ENCODE measurements at places on chromosomes 13 and 19. TPM values are rescaled to one million over a fixed set of nuclear protein-coding genes. Genes with fewer than 3 reads are reported as not detected.

DNA sequence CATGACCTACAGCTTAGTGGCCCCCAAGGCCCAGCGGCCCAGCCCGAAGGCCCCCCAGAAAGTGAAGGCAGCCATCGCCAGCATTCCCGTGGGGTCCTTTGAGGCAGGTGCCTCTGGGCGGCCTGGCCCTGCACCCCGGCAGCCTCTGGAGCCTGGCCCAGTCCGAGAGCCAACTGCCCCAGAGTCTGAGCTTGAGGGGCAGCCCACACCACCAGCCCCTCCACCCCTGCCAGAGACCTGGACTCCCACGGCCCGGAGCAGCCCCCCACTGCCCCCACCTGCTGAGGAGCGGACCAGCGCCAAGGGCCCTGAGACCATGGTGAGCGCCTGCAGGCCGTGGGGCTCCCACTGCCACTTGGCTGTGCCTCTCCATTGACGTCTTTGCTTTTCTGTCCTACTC, 9.0 kb upstream of the PRR19 start:
- no peak for DNase-seq

- no peak for DNase-seq
These were observed 57.5 kb downstream of the STARD13 start for GRCh38 chr13:33227927-33228647.

The DHX34 gene
- total RNA-seq = 25.1 TPM

The PRRG2 gene
- 0.40 TPM for total RNA-seq

DNA sequence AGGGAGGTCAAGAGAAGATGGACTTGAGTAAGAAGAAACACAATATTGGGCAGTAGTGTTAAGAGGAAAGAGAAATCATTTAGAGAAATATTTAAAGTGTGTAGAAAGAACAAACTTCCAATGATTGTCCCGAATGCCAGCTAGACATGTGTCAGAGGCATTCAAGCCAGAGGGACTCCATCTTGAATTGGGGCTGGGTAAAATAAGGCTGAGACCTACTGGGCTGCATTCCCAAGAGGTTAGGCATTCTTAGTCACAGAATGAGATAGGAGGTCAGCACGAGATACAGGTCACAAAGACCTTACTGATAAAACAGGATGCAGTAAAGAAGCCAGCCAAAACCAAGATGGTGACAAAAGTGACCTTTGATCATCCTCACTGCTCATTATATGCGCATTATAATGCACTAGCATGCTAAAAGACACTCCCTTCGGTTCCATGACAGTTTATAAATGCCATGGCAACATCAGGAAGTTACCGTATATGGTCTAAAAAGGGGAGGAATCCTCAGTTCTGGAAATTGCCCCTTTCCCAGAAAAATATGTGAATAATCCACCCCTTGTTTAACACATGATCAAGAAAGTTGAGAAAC, 127.0 kb upstream of the IPO5 start:
- no peak for DNase-seq

DNA sequence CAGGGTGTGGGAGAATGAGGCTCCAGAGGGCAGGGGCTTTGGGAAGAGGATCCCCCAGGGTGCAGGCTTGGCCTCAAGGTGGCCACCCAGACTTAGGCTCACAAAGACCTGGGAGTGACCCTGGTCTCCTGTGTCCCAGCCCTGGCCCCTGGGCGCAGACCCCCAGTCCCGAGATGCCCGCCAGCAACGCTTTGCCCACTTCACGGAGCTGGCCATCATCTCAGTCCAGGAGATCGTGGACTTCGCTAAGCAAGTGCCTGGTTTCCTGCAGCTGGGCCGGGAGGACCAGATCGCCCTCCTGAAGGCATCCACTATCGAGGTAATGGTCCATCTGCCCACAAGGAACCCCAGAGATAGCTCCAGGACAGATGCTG, 2.6 kb downstream of the NR1H2 start:
- no peak for DNase-seq

The CALM3 gene
- total RNA-seq = 923 TPM

DNA sequence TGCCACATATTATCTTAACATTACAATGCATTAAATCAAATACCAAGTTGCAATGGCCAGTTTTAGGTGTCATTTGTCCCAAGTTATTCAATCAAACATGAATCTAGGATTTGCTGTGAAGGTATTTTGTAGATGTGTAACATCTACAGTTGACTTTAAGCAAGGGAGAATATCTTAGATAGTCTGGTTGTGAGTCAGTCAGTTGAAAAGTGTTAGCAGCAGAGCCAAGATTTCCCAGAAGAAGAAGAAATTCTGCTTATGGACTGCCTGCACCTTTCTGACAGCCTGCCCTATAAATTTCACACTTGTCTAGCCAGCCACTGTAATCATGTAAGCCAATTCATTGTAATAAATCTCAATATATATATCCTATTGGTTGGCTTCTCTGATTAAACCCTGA, 41.3 kb upstream of the INTS6 start:
- no peak for DNase-seq

DNA sequence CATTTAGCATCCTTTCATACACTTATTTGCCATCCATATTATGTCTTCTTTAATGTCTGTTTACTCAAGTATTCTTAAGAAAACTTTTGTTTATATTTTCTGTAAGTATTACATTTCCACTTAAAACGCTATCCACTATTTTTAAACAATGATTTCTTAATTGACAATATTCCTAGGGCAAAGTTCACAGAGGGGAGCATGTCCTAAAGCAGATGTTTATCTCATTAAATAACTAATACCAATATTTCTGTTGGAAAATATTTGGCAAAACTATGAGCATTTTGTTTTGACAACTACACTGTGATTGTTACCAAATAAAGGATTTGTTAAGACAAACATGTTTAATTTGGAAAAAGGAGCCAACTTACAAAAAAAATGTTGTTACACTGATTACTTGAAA, 643.3 kb downstream of the SLITRK5 start:
- no peak for DNase-seq

The ICAM5 gene
- not detected for total RNA-seq

The URAD gene
- total RNA-seq = 142 TPM

GRCh38 chr13:29684441-29684840, 89.0 kb upstream of the SLC7A1 start:
- DNase-seq = no peak

- no peak for DNase-seq
These were observed 142.5 kb upstream of the ZNF536 start for GRCh38 chr19:30229525-30230174.

The ZNF45 gene
- 11.3 TPM for total RNA-seq

The NTF4 gene
- not detected for total RNA-seq

- DNase-seq = no peak
These were observed 75.3 kb upstream of the SERP2 start for GRCh38 chr13:44298314-44298713.

DNA sequence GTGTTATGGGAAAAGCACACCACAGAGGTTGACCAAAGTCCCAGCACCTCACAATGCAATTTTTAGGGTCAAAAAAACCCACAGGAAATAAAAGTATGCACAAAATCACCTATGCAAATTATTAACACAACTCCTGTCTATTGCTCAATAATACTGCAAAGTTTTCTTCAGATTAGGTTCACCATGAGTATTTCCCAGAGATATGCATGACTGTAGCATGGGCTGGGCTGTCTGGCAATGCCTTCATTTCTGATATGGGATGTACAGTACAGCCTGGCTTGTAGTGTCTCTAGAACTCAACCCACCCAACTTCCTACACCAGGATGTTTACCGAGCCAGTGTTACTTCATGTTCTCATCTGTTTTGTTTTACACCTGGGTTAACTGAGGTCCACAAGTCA, 698.7 kb upstream of the ARGLU1 start:
- DNase-seq = no peak

DNA sequence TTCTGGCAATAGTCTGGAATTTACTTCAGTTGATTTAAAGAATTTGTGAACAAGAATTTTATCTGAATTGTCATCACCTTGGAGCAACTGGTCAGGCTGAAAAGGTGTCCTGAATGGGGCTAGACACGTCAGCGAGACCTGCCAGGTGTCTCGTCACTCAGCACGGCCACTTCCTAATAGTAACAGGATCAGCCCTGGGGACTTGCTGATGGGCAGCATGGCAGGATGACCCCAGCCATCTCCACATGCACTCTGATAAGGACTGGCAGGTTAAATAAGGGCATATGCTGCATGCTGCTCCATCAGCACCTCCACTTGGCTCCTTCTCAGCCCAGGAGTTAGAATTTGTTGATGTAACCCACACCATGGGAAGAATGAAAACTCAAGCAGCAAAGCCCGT, 224.2 kb downstream of the FOXO1 start:
- DNase-seq = no peak

DNA sequence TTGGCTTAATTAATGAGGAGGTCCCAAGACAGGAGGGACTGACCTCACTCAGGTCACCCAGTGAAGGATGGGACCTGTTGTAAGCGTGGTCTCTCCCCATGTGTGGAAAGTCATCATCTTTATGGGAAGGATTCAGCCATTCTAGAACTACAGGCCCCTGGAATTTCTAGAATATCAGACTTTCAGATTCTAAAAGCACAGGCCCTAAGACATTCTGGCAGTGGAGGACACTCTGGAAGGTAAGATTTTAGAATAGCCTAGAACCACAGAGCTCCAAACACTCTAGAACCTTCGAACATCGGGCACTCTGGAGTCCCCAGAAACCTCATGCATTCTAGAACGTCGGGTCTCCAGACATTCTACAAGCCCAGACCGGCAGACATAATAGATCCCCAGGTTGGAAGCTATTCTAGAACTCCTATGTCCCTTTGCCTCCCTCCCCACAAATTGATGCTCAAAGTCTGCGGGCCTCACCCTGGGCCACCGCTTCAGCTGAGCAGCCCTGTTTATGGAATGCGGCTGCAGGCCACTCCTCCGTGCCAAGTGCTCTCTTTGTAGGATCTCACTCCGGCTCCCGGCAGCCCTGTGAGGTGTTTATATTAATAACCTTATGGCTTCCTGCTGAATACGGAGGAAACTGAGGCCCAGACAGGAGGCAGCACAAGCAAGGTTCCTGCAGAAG, 1.9 kb upstream of the KLK15 start:
- DNase-seq = peak; percentile 54

DNA sequence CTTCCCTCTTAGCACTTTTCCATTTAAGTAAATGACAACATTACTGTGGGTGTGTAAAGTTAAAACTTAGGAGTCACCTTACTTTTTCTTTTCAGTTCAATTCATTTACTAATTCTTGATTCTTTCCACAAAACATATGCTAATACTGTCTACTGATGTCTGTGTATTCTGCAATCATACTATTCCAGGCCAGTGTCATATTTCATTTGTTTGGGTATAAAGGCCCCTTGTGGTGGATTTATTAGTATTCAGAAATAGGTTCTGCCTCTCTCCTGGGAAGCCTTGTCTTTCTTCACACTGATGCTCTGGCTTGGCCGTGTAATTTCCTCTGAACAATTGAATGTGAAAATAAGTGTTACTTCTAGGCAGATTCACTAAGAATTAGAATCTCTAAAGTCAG, 621.9 kb upstream of the SPRY2 start:
- DNase-seq = no peak

DNA sequence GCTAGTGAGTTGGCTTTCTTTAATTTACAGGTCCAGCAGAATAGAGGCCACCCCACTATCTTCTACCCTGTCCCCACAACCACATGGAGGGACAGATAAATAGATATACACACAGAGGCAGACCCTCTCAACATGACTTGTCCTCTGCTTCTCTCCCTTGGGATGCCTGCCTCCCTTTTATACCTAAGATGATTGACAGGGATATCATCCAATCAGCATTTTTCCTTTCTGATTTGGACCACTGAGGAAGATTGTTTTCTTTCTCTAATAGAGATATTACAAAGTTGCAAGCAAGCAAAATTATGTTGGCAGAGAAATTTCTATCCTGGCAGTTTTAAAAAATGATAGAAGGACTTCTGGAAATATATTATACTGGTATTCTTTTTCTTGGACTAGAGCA, 35.8 kb downstream of the STOML3 start:
- no peak for DNase-seq

The LAIR1 gene
- total RNA-seq = 11.5 TPM

The LHB gene
- not detected for total RNA-seq

GRCh38 chr19:46631481-46631880, 4.5 kb downstream of the GNG8 start:
- DNase-seq = no peak

The ZNF285 gene
- total RNA-seq = 0.95 TPM

The WTIP gene
- total RNA-seq = 4.1 TPM

DNA sequence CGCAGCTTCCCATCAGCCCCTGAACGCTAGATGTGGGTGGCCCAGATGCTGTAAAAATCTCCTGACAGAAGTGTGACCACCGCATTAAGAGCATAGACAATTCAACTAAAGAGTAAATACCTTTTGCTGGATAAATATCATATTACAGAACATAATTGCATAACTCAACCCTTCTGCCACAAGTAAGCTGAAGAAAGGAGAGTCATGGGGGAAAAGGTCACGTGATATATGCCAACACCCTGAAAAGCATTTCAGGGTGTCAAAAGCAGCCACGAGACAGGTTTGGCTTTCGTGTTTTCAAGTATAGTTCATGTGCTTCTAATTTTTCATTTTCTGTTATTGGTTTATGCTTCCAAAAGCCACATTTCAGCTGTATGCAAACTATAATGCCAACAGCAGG, 71.3 kb downstream of the LHFPL6 start:
- no peak for DNase-seq

GRCh38 chr19:10740798-10741197, 22.9 kb downstream of the DNM2 start:
- no peak for DNase-seq

The ZNF570 gene
- 3.1 TPM for total RNA-seq

DNA sequence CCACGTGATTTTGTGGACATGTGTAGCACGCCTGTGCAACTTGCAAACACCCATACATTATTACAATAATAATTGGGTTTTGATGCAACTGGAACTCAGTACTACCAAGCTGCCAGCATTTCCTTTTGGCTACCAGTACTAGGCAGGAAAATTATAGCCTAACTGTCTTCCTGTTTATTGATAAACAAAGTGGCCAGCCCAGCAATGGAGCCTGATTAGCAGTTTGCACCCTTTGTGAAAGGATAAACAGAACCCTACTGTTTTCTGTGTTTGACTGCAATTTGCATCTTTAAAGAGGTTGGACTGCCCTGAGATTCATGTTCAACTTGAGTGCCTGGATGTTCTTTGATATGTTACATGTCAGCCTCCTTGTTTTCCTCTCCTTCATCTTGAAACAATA, 173.9 kb downstream of the ZIC5 start:
- no peak for DNase-seq

DNA sequence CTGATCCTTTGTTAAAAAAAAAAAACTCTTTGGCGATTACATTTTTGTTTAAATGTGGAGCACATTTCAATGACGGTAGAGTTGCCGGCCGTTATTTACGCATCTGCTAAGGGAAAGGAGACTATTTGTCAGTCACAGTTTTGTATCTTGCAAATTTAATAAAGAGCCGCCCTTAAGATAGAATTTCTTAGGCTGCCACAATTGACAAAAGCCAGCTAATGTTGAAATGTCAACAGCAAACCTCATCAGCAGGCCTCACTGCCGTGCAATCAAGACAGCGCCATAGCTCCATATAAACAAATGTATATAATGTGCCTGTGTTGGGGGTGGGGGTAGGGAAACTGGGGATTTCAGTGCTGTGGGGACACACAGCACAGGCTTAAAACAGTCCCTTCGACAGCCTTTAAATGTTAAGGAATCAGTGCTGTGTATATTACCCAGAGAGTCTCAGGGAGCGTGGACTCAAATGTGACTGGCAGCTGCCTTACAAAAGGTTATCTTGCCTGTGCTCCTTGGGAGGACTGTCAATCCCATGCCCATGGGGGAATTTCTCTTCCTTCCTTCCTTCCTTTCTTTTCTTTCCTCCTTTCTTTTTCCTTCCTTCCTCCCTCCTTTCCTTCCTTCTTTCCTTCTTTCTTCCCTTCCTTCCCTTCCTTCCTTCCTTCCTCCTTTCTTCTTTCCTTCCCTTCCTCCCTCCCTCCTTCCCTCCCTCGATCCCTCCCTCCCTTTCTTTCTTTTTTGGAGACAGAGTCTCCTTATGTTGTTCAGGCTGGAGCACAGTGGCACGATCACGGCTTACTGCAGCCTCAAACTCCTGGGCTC, 108.0 kb downstream of the URI1 start:
- no peak for DNase-seq
